ENCODE measurements at places on chromosomes 1 and 21.

DNA sequence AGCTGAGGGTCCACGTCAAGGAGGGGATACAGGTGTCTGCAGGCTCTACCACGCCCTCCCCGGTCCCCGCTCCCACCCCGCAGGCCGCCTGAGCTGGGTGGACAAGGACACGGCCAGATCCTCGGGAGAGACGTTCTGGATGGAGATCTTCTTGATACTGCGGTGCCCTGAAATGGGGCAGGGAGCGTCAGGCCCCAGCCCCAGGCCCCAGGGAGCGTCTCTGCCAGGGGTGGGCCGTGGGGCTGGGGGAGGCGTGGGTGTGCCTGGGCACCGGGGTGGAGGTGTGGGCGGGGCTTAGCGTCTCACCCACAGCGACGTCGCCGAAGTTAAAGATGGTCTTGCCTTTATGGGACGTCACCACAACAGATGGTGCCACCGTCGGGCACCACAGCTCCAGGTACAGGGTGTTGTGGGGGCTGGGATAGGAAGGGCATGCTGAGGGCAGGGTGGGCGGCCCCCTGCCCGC is 7.3 kb upstream of the TMEM52 start:
- DNase-seq: no peak

GRCh38 chr1:31041529-31041928 is 24.0 kb downstream of the PUM1 start:
- no peak for DNase-seq

GRCh38 chr1:211735208-211736170 is 60.1 kb upstream of the NEK2 start:
- DNase-seq: no peak

DNA sequence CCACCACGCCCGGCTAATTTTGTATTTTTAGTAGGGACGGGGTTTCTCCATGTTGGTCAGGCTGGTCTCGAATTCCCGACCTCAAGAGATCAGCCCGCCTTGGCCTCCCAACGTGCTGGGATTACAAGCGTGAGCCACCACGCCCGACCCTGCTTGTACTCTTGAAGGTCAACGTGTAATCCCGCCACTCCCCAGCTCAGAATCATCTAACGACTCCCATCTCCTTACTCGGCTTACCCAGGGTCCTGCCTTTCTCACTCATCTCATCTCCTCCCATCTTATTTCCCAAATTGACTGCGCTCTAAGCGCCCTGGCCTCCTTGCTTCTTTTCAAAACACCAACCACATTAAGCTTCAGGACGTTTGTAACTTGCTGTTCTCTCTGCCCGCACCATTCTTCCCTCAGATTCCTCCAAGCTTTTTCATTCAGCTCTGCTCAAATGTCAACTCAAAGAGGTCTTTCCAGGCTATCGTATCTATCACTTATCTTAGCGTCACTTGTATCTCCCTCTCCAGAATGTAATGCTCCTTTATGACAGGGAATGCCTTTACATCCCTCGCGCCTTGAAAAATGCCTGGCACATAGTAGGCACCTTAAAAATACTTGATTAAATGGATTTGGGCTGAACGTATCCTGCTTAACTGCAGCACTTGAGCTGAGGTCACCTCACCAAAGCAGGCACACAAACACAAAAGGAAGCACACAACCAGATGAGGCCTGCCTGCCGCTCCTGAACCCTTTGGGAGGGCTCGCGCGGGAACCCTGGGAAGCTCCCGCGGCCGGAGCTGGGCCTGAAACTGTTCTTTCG is 1.4 kb upstream of the USP1 start:
- DNase-seq: no peak

DNA sequence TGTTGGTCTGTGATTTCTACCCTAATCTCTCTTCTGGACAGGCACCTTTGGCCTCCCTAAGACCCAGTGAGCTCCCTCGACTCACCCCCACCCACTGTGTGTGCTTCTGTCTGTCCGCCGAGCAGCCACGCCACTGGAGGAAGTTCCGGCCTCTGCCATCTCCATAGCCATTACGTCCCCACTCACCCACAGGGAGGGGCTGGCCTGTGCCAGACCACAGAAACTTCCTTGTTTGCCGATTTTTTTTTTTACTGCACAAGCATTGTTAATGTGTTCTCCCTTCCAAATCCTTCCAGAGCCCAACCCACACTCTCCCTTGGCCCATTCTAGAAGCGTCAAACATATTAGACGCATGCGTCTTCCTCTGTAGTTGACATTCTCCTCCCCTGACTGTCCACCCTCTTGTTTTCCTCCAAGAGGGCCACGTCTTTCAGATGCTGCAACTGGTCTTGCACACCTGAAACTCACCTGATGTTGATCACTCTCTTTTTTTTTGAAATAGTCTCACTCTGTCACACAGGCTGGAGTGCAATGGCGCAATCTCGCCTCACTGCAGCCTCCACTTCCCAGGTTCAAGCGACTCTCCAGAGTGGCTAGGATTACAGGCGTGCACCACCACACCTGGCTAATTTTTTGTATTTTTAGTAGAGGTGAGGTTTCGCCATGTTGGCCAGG is 72.3 kb downstream of the EVA1C start:
- no peak for DNase-seq

DNA sequence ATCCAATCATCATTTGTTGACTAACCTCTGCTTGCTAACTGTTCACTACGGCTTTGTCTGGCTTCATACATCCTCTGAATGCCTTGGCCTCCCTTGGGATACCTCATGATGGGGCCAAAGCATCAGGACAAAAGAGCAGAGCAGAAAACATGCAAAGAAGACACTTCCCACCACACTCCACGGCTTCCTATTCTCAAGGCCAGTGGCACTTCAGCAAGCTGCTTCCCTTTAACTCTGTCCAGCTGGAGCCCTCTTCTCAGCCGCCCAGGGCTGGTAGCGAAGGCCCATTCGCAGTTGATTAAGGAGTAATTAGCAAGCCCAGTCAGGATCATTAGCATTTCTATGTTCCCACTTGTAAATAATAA is 224.3 kb upstream of the FGGY start:
- DNase-seq: peak; percentile 8

GRCh38 chr1:211986628-211987254 is 48.6 kb downstream of the INTS7 start:
- DNase-seq: no peak

DNA sequence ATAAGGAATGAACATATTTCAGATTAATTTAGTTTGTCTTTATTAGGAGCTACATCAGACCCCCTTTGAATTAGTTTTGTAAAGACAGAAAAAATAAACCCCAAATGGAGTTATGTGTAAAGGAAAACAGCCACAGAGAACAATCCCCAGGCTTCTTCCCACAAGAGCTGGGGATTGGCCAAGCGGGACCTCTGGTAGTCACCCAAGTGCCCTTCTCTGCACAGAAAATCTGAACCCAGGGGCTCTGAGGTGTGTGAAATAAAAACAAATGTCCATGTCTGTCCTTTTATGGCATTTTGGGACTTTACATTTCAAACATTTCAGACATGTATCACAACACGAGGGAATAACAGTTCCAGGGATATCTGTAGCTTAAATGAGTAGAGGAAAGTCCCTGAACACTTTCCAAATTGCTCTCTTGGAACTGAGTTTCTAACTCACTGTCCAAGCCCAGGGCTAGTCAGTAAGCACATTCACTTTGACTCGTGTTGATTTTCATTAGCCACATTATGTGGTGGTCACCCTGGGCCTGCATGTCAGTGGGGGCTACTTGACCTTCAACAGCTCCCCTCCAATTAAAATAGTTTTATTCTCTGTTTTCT is 22.5 kb downstream of the DPT start:
- no peak for DNase-seq

DNA sequence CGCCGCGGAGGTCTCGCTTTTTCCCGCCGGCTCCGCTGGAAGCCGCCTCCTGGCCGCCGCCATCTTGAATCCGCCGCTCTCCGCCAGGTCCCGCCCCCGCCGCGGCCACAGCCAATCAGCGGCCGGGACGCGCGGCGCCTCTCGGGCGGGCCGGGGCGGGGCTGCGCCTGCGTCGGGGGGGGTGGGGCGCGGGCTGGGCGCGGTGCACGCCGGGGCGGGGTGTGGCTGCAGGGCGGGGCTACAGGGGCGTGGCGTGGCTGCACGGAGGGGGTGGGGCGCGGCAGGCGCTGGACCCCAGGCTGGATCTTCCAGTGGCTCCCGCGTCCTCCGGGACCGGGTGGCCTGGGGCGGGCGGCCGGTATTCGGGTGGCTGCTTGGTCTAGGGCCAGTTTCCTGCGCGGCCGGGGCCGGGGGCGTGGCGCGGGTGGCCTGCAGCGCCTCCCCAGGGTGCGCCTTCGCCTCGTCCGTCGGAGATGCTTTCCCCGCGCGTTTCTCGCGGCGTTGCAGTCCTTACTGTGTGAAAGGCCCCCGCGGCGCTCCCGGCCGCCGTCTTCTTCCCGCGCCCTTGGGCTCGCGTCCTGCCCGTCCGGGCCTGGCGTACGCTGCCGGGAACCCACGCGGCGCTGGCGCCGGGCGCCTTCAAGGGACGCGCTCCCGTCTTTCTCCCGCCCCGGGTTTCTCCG is 575 bp downstream of the PCNT start:
- peak; percentile 83 for DNase-seq

GRCh38 chr1:212683357-212683722 is 16.3 kb downstream of the BATF3 start:
- DNase-seq: peak; percentile 94

GRCh38 chr1:212950243-212951125 is at the start of gene VASH2:
VASH2 (plus strand) TSS chr1:212950541; CDS start chr1:212951543, 1,002 bp downstream.
- DNase-seq: peak; percentile 79

DNA sequence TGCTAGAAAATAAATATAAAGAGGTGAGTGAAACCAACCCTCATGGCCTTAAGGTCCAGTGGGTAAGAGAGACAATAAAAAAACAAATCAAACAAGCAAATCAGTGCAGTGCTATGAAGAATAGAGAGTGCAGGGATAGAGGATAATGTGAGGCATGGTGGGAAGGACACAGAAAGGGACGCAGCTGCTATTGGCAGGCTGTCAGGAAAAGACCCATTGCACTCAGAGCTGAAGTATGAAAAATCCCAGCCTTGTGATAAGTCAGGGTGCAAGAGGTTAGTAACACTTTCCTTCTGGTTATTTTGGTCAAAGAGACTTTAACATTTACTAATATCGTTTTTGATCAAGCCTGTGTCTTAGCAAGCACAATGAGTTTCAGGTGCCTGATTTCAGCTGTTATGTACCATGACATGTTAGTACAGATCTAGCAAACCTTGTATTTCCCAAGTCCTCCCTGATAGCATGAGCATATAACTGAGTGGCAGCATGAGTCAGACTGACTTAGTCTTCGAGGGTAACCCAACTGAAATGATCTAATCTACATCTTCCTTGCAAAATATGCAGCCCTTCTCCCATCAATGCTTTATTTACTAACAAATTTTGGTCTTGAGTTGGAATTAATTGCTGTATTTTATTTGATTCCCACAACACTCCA is 31.7 kb downstream of the CHML start:
- no peak for DNase-seq

DNA sequence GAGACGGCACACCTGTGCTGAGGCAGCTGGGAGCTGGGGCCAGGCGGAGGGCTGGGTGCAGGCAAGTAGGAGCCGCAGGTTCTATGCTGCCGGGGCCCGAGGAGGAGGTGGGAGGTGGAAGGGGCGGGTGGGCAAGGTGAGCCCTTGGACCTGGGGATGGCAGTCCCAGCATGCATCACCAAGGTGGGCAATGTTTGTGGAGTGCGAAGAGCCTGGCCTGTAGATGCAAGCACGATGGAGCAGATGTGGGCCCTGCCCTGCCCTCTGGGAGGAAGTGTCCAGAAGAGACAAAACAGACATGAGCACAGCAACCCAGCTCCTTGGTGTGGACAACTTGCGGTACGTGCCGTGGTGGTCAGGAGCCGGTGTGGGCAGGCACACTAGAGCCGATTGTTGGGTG is 28.3 kb upstream of the AJAP1 start:
- DNase-seq: no peak

DNA sequence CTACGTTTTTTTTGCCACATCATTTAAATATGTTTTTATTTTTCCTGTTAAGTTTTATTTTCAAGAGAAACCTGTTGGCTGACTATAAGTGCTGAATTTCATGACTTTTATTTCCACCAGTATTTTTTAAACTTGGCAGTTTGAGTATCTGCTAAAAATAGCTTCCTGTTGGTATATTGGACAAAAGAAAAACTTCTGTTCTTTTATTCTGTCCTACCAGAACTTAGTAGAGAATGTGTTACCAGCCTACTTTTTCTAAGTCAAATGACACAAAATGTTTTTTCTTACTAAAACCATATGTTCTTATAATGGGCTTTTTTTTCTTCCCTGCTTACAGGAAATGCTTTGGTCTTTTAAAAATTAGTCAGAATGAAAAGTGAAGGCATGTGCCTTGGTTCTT is 7.6 kb downstream of the DR1 start:
- no peak for DNase-seq

- no peak for DNase-seq
These were observed 90.2 kb upstream of the NGF start for GRCh38 chr1:115428256-115428655.

All from activated CD8-positive, alpha-beta T cell treated with anti-CD3 and anti-CD28 coated beads for 36 hours (primary cell).